ENCODE measurements at places on chromosomes 6 and 20.

GRCh38 chr6:42103216-42103615 is 39.2 kb downstream of the C6orf132 start:
- no peak for DNase-seq

DNA sequence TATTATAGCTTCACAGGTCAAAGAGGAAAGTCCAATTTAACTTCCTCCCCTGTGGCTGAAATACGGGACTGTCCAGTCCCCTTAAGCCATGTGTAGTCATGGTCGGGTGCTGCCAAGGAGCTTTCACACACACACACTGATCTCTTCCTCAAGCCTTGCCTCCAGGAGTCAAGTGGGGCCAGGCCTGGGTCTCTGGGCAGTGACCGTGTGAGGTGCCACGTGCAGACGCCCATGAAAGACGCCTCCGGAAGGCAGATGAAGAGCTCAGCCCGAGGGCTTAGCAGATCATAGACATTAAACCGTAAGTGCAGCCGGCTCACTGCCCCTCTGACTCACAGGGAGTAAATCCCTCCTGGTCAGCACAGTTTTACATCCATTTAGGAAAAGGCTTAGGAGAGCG is 4.2 kb downstream of the GABRR2 start:
- DNase-seq = no peak

DNA sequence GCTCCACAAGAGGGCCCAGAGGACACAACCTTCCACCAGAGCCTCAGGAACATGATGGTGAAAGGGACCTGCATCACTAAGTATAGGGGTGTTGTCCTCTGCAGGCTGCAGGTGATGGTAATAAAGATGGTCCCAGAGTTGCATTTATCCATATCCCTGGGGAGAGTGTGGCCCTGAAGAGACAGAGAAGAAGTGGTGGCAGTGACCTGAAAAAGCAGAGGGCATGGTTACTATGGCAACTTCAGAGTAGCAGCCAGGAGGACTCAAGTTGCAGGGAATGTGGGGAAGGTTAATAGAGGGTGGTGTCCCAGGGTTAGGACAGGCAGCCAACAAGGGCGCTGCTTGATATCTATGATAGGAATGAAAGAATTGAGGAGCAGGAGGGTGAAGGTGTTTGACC is 57.1 kb downstream of the HLA-A start:
- DNase-seq = no peak

GRCh38 chr6:170421921-170422320 is 115.4 kb downstream of the FAM120B start:
- DNase-seq = no peak

GRCh38 chr6:93300661-93301060 is 118.7 kb downstream of the EPHA7 start:
- DNase-seq = no peak

DNA sequence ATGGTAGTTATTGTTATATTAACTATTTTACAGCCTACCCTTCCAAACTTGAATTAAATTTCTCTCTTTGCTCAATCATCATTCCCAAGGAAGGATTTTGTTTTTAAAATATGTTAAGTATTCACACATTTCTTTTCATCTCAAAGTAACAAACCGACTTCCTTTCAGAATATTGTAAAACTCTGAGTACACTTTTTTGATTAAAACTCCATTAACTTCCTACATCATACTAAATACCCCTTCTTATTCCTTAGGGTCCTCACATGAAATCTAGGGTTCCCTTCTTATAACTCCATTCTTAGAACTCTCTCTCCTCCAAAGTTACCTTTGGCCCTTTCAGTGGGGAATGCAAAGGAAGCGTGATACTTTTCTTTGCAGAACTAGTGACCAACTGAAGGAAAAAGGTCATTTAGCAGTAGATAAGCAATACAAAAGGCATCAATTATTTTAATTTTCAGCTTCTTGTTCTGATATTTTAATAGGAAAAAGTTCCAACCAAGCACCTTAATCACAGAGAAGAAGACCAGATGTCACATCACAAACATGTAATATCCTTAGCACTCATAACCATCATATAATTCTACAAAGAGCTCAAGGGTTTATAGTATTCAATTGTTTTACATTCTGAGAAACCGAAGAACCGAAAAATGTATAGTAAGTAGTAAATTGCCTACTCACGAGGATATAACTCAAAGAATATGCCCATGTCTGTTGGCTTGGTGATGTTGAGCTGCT is 494 bp downstream of the RHAG start:
- no peak for DNase-seq

DNA sequence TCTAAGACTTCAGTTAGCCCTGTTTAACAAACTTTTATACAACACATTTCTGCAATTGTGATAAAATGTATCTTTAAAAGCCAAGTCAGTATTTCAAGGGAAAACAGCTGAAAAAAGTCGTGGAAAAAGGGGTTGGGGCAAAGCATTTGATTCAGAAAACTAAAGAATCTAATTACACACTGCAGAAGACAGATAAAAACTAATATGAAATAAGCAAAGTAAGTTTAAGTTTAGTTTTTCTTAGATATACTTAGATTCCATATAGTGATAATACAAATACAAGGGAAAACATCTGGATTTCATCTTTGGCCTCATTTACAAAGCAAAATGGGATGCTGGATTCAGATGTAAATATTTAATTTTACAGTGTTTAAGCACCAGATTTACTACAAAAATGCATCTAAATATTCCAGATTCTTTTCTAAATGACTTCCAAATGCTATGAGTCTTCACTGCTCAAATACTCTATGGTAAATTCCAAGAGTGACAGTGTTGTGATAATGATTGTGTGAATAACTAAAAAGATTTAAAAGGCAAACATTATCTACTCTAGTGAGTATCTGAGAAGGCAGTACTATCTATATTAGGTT is 1.5 kb upstream of the ADNP start:
- DNase-seq = no peak

GRCh38 chr6:52498538-52499017 is 78.3 kb downstream of the TRAM2 start:
- peak; percentile 69 for DNase-seq

DNA sequence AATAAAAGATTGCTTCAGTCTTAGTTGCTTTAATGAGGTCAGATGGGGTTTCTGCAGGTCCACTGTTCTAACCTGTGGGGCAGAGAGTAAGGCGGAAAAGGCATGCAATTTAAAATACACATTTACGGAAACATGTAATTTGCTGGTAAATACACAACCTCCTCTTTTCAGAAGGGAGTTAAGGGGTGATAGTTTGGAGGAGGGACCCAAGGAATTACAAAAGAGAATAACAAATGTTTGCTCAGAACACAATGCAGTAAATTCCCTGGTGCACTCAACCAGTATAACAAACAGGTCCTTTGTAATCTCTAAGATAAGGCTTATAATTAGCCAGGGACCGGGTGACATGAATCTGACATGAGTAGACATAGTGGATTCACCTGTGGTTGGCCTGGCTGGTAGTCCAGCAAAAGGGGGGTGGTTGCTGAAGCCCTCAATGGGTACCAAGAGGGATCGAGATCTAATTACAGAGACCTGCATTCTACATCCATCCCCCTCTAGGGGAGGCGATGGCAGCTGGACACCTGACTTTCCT is 295.1 kb downstream of the PHACTR1 start:
- DNase-seq = no peak

GRCh38 chr6:17519120-17519519 is 81.0 kb upstream of the FAM8A1 start:
- DNase-seq = no peak

GRCh38 chr20:2846698-2847097 is 6.2 kb downstream of the VPS16 start:
- peak; percentile 7 for DNase-seq

Measured in SJSA1 (cell line).